ENCODE measurements at places on chromosomes 1 and 21.
A peak's percentile ranks its signal among the peaks of the same experiment; 100 is the strongest.

DNA sequence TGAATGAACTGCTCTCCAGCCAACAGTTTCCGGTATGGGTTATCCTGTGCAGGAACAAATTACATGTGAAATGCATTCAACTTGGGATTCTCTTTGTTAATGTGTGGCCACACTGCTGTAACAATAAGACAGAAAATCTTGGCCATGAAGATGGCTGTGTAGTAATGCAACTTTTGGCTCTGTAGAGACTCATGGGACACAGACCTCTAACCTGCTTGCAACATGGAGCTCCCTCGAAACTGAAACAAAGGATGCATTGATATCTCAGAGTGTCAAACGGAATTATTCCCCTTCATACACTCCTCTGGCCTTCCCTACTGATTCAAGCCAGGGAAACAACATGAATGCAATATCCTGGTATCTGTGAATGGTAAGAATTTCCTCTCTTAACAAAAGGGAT lies 559.3 kb upstream of the ZRANB2 start:
- DNase-seq = no peak

DNA sequence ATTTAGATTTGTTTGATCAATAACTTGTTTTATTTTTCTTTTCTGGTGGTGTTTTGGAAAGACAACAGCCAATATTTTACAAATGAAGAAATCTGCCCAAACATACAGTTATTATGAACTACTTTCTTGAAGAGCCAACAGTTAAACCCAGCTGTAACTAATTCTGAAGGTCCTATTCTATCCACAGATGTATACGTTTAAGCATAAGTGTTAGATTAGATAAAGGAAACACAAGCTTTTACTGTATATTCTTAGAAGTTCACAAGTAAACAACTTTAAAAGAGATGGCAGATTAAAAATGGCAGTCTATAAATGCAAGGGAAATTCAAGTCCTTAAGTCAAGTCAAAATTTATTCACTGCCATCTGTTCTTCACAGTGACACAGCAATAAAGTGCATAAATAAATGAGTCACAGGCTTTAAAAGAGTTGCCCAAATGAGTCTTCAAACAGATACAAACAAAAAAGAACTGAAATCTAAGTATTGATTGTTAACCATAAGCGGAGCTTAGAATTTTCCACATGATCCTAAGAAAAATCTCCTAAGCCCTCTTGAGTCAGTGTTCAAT lies 49.9 kb upstream of the KCNH1 start:
- no peak for DNase-seq

- no peak for DNase-seq
Measured at GRCh38 chr1:44489481-44489880, 84.4 kb downstream of the RNF220 start.

DNA sequence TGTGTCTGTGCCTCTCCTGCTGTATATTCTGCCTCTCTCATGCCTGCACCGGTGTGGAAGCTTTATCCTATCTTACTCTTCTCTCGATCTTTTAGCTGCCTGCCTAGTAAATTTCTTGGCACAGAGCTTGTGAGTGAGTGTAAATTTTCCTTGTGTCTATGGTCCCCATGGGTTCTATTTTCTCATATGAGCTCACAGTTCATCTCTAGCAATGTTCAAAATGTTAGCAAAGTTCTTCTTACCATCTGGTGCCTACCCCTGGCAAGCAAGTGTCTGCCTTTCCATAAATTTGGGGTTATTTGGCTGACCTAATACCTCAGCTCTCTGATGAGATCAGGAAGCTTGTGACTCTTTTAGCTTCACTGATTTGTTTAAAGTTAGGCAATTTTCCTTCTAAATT lies 572.1 kb upstream of the BRINP3 start:
- DNase-seq = no peak

GRCh38 chr1:165686121-165686970 lies 12.0 kb downstream of the ALDH9A1 start:
- DNase-seq = no peak

- DNase-seq = no peak
Measured at GRCh38 chr1:33599516-33600115, 127.2 kb downstream of the ZSCAN20 start.

DNA sequence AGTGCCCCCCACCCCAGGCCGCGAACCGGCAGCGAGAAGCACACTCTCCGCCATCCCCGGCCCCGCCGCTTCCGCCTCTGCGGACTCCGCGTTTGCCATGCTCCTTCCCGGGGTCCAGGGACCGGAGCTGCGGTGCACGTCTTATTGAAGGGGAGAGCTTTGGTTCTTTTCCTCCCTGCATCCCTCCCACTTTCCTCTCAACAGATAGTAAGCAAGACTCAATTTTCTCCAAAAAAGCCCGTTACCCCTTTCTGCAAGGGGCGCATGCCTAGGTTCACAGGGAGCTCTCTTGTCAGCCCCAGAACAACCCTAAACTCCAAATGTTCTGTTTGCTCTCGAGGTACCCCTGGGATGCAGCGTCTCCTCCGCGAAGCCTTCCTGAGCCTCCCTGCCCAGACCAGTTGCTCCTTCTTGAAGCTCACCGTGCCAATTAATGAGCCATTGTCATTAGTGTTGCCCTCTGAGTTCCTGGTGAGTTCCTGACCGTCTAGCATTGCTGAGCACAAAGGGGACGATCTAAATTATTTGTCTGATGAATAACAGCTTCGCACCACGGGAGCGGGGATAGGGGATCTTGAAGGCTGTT lies 8.1 kb downstream of the FOXD3 start:
- no peak for DNase-seq

DNA sequence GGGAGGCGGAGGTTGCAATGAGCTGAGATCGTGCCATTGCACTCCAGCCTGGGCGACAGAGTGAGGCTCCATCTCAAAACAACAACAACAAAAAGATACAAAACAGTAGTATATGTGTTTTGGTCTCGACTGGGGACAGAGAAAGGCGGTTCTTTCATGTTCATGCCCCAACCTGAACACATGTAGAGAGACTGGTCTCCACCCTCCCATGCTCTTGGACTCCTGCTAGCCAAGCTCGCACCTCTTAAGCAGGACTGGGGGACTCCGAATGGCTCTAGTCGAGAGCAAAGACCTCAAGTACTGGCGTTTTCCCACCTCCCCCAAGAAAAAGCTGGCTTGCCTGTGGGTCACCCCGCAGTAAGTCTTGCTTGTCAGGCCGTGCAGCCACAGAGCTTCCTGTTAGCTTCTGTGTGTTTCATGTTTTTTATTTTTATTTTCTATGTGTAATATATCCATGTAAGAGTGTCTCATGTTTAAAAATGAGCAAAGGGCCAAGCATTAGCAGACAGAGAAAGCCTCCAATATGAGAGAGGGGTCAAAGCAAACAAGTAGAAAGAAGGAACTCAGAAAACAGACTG lies 91.6 kb downstream of the SCCPDH start:
- DNase-seq = no peak

DNA sequence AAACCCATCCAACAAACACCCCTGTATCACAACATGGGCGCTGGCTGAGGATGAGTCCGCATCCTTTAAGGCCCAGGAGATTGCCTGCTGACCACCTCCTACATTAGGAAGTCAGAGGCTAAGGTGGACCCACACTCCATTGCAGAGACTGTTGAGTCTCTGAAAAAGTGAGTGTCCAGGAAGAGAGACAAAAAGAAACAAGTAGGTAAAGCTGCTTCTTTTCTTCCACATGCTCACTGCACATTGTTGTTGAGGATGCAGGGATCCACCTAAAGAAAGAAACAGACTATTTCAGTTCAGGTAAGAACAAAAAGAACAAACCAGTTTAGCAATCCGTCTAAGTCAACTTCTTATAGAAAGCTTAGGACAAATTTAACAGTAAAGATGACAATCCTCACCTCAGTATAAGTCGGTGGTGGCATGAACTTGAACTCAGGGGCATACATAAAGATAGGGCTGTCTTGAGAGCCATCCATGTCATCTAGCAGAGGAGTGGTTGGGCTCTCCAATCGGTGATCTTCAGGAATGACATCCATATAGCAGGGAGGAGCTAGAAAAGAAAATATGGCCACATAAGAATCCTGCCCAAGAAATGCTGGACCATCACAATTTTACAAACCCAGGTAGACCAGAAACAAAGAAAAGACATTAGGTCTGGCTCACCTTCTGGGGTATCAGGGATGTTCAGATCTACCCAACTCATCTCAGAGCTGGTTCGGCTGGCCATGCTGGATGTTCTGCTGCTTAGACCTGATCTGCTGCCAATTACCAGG lies 2.6 kb downstream of the TXNIP start:
- DNase-seq = no peak

- no peak for DNase-seq
Measured at GRCh38 chr1:65440322-65440900, 19.9 kb downstream of the LEPR start.

DNA sequence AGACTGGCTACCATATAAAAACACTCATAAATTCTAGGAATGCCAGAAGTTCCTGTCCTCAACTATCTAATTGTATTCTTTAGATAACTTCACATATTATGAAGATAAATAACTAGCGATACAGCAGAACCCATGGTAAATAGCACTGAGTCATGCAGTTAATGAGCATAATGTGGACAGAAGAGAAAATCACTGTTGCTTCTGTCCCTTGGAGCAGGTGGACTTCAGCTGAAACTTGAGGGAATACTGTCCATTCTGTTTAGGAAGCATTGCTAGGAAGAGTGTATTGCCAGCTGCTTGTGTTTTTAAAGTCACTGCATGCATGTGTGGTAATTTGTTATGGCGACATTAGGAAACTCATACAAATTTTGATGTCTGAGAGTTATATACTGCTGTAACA lies 854.4 kb downstream of the LTN1 start:
- no peak for DNase-seq

DNA sequence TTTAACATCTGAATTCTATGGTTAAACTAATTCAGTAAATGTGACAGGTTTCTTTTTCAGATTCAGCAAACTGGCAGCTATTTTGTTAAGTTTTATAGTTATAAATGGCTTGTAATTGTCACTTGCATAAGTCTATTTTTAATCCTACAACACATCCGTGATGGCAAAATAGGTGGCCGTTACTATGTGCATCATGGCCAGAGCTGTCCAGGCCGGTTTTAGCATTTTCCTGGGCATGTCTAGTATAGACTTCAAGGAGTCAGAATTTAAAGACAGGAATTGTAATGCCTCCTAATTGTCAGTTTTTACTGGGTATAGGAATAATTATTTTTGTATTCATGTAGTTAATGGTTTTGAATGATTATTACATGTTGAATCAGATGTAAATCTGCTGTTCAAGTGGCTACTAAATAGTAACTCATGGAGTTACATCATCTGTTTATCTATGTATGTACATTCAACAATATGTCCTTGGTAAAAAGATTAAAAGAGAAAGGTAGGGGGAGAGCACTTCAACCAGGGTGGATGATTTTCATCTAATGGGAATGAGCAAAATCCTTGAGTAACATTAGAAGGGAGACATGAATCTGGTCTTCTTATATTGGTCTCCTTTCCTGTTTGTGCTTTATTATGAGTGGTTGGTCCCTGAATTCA lies 3.2 kb upstream of the B3GALT2 start:
- no peak for DNase-seq

GRCh38 chr21:44523567-44524413 lies 16.2 kb downstream of the KRTAP10-1 start:
- DNase-seq = no peak

GRCh38 chr1:7348580-7348979 lies 422.5 kb upstream of the VAMP3 start:
- no peak for DNase-seq

GRCh38 chr1:156247460-156248322 lies at the start of gene PAQR6:
PAQR6 (minus strand) TSS chr1:156248056; CDS start chr1:156246731, 1,325 bp downstream.
- peak; percentile 95 for DNase-seq

DNA sequence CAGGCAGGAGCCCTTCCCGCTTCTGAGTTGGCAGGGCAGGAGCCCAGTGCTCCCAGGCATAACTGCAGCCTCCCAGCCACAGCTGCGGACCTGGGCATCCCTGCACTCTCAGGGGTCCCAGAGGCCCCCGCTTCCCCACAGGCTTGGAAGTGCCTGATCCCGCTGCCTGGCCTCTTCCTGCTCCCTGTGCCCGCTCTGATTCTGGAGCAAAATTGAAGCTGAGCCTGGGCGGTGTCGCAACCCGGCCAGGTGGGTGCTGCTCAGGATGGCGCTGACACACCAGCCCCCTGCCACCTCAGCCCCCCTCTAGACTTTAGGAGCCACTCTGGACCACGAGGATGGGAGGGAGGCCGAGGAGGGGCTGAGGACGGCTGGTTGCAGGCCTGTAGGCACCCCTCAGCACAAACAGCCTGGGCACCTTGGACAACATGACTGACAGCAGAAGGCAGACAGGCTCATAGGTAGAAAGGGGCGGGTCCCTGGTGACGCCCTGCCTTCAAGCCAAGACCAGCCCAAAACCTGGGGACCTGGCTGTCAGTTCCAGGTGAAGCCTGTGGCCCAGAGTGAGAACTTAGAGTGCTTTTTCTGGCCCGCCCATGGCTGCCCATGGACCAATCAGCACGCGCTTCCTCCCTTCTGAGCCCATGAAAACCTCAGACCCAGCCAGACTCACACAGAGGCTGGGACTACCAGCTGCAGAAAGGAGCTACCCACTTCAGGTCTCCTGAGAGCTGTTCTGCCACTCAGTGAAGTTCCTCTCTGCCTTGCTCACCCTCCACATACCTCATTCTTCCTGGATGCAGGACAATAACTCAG lies 7.2 kb downstream of the HLCS start:
- no peak for DNase-seq

- DNase-seq = peak; percentile 65
Measured at GRCh38 chr1:113759333-113760101, at the start of gene PHTF1. PHTF1 (minus strand) TSS chr1:113759486; CDS start chr1:113758703, 783 bp downstream.

DNA sequence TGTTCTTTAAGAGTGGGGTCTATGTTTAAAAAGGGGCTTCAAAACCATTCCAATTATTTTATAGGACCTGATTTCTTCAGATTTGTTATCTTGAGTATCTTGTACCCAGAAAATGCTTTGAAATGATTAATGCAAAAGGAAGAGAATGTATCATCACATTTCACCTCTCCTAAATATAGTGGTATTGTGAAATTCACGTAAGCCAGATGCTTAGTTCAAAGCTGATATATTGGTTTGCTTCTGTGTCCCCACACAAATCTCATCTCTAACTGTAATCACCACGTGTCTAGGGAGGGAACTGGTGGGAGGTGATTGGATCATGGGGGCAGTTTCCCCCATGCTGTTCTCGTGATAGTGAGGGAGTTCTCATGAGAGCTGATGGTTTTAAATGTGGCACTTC lies 8.5 kb downstream of the SOAT1 start:
- DNase-seq = no peak

DNA sequence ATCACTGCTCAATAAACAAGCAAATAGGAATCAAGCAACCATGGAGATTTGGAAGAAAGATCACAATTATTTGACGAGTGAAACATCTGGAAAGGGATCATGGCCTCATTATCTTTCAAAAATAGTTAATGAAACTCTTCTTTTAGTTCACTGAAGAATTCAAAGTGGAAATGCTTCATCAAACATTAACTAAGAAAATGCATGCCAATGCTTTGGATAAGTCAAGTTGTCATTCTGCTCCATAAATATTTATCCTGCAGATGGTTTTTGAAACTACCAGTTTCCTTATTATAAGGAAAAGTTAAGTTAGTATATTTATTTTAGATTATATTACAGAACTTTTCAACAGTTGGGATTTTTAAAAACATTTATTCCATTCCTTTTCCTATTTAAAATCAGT lies 206.5 kb upstream of the ADGRL2 start:
- DNase-seq = no peak

GRCh38 chr1:157136133-157136532 lies 2.1 kb downstream of the ETV3 start:
- DNase-seq = no peak

Measured in head of caudate nucleus (tissue), 42 donors.